Activated CD8-positive, alpha-beta T cell treated with anti-CD3 and anti-CD28 coated beads for 36 hours (primary cell): ENCODE measurements at places on chromosomes 1 and 21. TPM values are rescaled to one million over a fixed set of nuclear protein-coding genes. Genes with fewer than 3 reads are reported as not detected.

DNA sequence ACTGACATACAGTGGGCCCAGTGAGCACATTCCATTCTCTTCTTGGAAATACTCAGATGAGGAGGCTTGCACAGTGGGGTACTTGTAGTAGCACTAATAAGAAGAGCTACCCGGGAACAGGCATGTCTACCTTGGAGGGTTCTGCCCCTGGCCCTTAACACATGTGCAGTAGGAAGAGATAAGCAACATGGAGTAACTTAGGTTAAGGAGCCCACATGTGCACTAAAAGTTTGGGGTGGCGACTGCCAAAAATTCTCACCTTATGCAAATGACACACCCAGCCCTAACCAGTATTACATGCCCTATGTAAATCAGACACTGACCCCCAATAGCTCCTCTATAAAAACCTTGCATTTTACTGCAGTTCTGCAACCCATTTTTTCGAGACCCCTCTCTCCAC is 1313.3 kb downstream of the KCNT2 start:
- no peak overlapping the region for H3K4me3 ChIP-seq
- H3K27me3 ChIP-seq: no peaks in the 10 kb centered on the region
- no peaks in the 10 kb centered on the region for H3K4me1 ChIP-seq
- no peak for DNase-seq

- no peaks in the 10 kb centered on the region for H3K27me3 ChIP-seq
- no peak overlapping the region for H3K27ac ChIP-seq
- no peak for DNase-seq
- H3K4me1 ChIP-seq: no peaks in the 10 kb centered on the region
- no peaks in the 10 kb centered on the region for H3K36me3 ChIP-seq
Observed at GRCh38 chr1:227016990-227017389, 76.9 kb downstream of the COQ8A start.

- no peak overlapping the region for H3K27ac ChIP-seq
- DNase-seq: no peak
- H3K4me3 ChIP-seq: no peak overlapping the region
- peaks cover 2% of the 10 kb centered on the region for H3K36me3 ChIP-seq
- peaks cover 4% of the 10 kb centered on the region for H3K27me3 ChIP-seq
Observed at GRCh38 chr1:185404907-185405568, 88.0 kb upstream of the IVNS1ABP start.

Gene TEX35
- total RNA-seq: not detected

Gene SEMA4A
- 23.8 TPM for total RNA-seq
